ENCODE measurements at places on chromosomes 4 and X.

GRCh38 chrX:113743069-113743468 lies 840.8 kb upstream of the HTR2C start:
- no peak for DNase-seq

GRCh38 chrX:96455078-96455477 lies 229.6 kb upstream of the DIAPH2 start:
- no peak for DNase-seq

- DNase-seq: peak; percentile 18
These were observed 23.5 kb upstream of the SOWAHD start for GRCh38 chrX:119734897-119735339.

GRCh38 chrX:74922922-74923543 lies 2.2 kb downstream of the NEXMIF start:
- DNase-seq: no peak

- no peak for DNase-seq
These were observed 2.5 kb downstream of the AKAP4 start for GRCh38 chrX:50198348-50198747.

- no peak for DNase-seq
These were observed 717 bp downstream of the EDA start for GRCh38 chrX:69616457-69617203.

- no peak for DNase-seq
These were observed 120.6 kb upstream of the EDNRA start for GRCh38 chr4:147360301-147360700.

DNA sequence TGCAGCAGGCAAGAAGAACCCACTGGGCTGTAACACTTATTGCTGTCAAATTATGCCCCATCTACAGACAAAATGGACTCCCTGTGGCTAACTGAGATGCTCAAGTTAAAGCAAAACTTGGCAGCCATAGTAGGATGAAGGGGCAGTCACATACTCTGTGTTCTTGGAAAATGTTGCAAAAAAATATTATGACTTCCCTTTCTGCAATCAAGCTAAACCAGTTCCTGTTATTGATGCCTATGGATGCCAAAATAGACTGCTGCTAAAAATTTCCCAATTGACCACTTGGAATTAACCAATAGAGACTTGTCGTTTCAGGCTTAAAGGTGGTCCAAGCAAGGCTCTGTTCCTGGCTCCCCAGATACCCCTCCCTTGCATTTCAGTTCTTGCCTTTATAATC lies 49.5 kb downstream of the IQCM start:
- no peak for DNase-seq

DNA sequence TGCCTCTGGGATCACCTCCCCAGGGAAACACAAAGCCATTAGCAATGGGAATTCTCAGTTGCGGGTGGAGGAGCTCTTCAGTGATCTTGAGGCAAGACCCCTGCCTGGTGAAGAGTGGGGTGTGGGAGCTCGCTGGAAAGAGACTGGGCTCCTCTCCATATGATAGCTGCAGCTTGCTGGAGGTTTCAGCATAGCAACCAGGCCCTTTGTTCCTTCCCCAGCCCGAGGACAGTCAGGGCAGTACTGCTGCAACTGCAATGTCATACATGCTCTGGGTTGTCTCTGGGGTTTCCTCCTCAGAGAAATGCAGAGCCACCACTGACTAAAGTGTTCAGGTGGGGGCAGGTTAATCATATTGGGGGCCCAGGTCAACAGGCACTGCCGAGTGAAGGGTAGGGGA lies 81.3 kb downstream of the ARHGAP24 start:
- no peak for DNase-seq

Data from NCI-H2107 (cell line).